Activated T-helper 1 cell treated with anti-CD3 and anti-CD28 coated beads, Interleukin-2, amount 50 U/mL, for 16 hours (primary cell): ENCODE measurements at places on chromosomes 2 and 18.

DNA sequence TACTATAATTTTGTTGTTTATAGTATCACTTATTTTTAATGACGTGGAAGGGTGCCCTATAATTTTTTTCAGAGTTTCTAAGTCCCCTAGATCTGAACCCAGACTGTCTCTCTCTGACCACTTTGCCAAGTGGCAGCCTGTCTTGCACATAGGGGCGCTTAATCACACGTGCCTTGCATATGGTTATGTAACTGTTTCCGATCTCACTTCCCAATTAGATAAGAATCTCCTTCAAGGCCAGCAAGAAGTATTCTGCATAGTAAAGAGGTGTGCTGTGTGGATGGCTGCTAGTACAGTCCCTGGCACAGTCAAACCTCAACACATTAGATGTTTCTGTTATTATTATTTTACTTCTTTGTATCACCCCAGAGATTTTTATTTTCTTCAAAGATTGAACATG lies 197.8 kb upstream of the SIX2 start:
- no peak for DNase-seq

DNA sequence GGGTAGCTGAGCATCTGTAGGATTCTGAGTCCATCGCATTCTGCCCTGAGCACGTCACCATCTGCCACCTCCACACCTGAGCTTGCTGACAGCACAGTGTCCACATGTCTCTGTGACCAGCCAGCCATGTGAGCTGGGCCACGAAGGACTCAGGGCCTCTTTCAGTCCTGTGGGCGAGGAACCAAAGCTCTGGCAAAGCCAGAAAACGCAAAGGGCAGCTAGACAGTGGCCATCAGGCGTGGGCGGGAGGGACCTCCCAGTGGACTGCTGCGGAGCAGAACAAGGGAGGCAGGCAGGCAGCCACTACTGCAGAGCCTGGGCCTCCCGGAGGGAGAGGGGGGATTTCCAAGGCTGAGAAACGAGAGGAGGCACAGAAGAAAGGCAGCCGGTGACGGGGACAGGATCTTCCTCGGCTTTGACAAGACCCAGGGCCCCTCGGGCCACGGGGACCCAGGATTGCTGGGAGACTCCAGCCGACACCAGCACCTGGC lies 274.6 kb upstream of the SALL3 start:
- no peak for DNase-seq

GRCh38 chr2:127025359-127026166 lies 81.4 kb downstream of the BIN1 start:
- peak; percentile 44 for DNase-seq

DNA sequence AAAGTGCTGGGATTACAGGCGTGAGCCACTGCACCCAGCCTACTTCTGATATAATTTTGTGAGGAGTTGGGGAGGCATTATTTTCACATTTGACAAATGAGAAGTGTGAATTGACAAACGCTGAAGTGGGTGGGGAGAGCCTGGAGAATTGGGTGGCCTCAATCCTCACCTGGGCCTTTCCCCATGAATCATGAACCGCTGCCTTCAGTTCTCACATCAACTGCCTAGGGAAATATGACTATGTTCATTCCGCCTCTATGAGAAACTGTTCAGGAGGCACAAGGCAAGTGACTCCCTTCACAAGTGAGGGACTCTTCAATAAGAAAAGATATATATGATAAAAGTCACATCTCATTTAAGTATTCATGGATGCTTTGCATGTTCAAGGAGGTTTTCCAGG lies 96.6 kb upstream of the RND3 start:
- DNase-seq: no peak

DNA sequence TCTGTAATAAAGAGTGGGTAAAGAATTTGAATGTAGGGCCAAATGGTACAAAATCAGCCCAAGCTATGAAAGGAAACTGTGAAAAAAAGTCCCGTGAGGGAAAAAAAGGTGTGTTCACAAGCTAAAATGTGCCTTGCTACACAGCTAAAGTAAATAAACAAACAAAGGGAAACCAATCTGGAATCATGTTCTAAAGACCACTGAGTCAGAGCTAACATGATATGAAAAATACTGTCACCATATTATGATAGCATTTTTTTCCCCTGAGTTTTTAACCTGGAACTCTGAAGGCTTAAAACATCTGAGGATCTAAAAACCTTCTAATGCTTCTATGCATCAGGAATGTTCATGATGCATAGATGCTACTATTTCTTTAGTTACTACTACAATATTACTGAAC lies 58.8 kb downstream of the SCN1A start:
- DNase-seq: no peak

DNA sequence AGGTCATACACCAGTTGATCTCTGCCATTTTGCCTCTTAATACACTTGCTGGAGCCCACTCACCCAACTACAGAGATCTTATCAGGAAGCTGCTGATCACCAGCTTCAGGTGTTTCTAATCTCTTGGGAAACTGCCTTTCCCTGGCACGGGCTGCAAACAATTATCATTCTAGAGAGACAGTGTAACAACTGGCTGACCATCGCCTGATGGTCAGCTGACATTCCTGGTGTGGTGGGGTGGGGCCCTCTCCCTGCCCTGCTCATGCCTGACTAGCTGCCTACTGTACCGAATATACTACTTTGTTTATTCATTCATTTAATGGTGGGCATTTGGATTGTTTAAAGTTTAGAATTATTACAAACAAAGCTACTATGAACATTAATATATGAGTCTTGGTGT lies 311.5 kb downstream of the CBLN2 start:
- DNase-seq: no peak

DNA sequence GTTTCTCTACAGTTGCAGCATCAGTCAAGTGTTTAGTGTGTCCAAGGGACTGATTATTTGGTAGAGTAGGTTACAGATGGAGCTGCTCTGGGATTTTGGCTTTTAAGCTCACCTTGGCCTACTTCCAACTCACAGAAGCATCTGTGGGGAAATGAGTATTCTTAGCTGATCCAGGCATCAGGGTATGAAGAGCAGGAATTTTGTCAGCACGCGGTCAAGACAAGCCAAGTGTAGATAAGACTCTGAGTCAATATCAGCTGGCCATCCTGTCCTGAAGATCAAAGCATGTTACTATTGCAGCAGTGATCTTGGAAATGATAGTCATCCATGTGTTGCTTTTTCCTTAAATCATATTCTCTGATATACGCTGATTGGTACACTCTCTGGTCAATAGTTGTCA lies 24.4 kb downstream of the SERPINB4 start:
- DNase-seq: no peak

GRCh38 chr2:210224941-210225672 lies at the start of gene ACADL:
TSS of gene ACADL (minus strand) at chr2:210225447. CDS start at chr2:210225263, 184 bp downstream.
- no peak for DNase-seq

DNA sequence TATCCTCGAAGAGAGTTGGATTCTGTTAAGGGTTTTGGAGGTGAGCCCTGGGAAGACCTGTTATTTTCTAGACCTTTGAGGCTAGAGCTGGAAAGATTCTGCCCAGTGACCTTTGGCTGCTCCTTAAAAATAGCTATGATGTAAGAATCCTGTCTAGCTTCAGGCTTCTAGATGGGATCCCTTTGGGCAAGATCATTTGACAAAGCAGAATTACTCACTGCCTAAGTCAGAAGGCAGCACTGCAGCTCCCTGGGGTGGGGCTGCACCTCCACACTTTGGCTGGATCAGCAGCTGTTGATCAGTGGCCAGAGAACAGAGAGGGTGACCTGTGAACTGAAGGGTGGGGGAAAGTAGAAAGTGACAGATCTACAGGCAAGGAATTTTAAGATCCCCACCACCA lies 103.8 kb downstream of the ASAP2 start:
- no peak for DNase-seq

DNA sequence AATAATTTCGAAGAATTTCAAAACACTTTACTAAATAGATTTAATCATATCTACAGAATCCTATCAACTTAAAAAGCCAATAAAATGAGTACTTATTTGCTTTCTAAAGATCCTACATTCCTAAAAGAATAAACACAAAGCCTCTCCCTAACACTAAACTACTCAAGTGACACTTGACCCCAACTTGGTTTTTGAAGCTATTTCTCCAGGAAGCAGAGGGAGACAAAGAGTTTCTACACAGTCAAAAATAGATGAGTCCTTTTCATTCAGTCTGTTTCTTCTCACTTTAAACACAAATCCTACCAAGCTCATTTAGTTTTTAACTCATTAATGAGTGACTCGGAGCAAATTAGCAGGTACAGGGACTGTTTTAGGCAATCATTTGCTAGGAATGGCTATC lies 2.1 kb downstream of the ATL2 start:
- DNase-seq: no peak

DNA sequence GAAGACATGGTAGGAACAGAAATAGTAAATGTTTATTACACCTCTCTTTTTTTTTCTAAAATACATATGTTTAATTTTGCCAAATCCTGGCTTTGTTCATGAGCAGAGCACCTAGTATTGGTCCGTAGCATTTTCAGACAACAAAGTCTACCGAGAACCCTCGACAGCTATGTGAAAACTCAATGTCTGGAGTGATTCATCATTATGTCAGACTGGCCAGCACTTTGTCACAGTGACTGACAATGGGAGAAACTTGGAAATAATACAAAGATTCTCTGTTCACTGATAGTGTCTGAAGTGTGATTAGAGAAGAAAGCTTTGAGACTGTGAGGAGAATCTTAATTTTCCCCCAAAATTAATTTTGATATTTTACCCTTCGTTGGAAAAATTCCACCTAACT lies 143.0 kb downstream of the HNMT start:
- DNase-seq: no peak

- no peak for DNase-seq
Measured at GRCh38 chr2:5913711-5914395, 221.7 kb downstream of the SOX11 start.

DNA sequence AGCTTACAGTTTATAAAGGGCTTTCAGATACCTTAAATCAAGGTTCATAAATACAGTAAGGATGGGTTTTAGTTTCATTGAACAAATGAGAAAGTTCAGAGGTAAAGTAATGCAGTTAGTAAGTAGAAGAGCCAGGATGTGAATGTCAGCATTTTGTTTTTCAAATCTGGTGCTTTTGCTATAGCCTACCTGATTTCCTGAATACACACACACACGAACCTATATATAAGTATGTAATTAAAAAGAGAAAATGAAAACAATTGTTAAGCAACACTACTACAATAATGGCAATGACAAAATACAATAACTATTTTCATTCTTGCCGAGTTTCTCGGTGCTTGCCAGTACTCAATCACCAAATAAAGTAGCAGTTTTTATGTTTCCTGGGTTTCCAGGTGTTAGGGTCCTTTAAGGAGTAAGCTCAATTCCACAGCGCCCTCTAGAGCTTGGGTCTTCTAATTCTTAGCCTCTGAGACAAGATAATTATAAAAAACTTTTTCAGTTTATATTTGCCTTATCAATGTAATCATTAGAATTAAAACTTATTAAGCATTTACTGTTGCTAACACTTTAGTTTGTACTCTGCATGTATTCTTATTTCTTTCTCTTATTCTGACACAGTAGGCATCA lies 512.9 kb upstream of the ACVR2A start:
- no peak for DNase-seq

- DNase-seq: no peak
Measured at GRCh38 chr18:8029731-8030130, 462.6 kb downstream of the PTPRM start.

GRCh38 chr2:16244966-16245320 lies 304.6 kb downstream of the MYCN start:
- no peak for DNase-seq

DNA sequence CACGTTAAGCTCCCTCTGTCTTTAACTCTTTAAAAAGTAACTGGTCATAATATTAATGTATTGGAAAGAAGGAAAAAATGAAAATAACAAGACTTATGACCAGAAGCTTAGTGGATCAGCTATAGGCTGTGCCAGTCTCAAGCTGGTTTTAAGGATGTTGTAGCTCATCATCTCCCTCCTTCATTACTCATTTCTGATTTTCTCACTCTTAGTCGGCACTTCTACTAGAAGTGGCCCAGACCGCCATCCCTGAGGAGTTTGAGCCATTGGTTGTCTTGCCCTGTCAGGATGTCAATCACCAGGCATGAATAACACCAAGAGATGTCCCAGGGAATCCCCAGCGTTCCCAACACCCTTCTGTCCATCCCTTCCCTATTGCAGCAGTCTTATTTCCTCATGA lies 151.5 kb downstream of the ASXL3 start:
- no peak for DNase-seq
